ENCODE measurements at places on chromosomes 11 and 22. TPM values are rescaled to one million over a fixed set of nuclear protein-coding genes. Genes with fewer than 3 reads are reported as not detected.

Gene CDC45
- polyA plus RNA-seq, result 26.4 TPM

Gene MGAT3
- 0.16 TPM for polyA plus RNA-seq

Gene PRAME
- 241 TPM for polyA plus RNA-seq

- no peak for DNase-seq
Measured at GRCh38 chr11:79582434-79582833, 141.6 kb upstream of the TENM4 start.

- no peak for DNase-seq
Measured at GRCh38 chr22:42190274-42190673, 59.7 kb upstream of the CYP2D6 start.

GRCh38 chr11:110979696-110980095 lies 265.8 kb upstream of the POU2AF2 start:
- no peak for DNase-seq

DNA sequence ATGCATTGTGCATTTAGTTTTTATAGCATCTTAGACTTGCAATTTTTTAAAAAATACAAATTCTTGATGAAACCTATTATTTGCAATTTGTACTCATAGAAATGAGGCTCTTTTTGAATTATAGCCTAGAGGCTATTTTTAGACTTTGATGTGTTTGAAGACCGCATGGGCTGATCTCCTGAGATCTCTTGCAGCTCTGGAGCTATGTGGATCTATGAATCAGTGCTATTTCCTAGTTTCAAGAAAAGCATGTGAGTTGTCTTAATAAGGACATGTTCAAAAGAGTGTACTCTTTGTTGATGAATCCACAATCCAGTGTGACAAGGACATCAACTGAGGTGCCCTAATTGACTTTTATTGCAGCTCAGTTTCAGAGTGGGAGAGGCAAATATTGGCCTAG lies 620.5 kb downstream of the ETS1 start:
- no peak for DNase-seq

GRCh38 chr22:30855266-30855665 lies 113.3 kb downstream of the MORC2 start:
- no peak for DNase-seq

DNA sequence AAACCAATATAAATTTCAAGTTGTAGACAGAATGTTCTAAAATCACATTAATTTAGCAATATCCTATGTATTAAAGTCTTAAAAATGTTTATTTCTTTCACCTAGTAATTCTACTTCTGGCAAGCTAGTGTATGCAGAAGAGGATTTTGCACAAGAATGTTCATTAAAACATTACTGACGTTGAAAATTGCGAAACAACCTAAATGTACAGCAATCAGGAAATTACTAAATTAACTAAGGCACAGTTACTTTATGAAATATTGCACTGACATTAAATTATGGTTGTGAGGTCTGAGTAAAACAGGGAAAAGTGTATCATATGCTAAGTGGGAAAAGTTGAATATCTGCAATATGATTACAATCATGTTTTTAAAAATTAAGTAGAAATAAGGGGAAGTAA lies 4.1 kb downstream of the SLC36A4 start:
- no peak for DNase-seq

- DNase-seq, result no peak
Measured at GRCh38 chr11:93512949-93513667, 30.1 kb downstream of the SMCO4 start.
